ENCODE measurements at places on chromosomes 2 and 18.
A peak's percentile ranks its signal among the peaks of the same experiment; 100 is the strongest.

DNA sequence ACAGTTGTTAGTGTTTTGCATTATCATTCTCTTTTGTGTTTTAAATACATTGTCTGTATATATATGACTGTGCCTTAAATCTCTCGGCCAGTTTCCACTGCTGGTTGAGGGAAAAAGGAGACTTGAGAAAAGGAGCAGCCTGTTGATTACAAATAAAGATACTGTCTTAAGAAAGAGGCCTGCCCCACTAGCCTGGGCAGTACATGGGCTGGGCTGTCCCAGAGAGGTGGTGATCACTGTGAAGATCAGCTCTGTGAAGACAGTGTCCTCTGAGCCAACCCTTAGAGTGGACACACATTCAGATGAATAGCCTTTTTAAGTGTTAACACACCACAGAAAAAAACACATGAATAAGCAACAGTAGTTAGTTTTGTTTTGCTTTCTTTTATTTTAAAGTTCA is 10.0 kb upstream of the OTX1 start:
- no peak for DNase-seq

GRCh38 chr2:75527676-75528075 is 33.1 kb downstream of the EVA1A start:
- DNase-seq, result no peak

- peak; percentile 61 for DNase-seq
These were observed 69.2 kb downstream of the EHBP1 start for GRCh38 chr2:62774555-62775366.

DNA sequence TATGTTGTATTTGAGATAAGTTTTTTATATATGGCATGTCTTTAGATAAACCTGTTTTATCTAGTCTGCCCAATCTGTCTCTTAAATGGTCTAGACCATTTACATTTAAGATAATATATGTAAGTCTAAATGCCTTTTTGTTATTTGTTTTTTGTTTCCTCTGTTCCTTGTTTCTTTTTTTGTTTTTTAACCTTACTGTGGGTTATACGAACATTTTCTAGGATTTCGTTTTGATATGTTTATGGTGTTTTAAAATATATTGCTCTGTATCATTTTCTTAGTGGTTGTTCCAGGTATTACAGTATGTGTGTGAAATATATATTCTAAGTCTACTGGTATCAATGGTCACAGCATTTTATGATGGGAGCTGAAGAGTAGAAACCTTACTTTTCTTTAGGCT is 13.3 kb downstream of the BCL2L11 start:
- DNase-seq, result no peak

GRCh38 chr2:188937228-188938220 is 36.6 kb upstream of the COL3A1 start:
- DNase-seq, result peak; percentile 47

DNA sequence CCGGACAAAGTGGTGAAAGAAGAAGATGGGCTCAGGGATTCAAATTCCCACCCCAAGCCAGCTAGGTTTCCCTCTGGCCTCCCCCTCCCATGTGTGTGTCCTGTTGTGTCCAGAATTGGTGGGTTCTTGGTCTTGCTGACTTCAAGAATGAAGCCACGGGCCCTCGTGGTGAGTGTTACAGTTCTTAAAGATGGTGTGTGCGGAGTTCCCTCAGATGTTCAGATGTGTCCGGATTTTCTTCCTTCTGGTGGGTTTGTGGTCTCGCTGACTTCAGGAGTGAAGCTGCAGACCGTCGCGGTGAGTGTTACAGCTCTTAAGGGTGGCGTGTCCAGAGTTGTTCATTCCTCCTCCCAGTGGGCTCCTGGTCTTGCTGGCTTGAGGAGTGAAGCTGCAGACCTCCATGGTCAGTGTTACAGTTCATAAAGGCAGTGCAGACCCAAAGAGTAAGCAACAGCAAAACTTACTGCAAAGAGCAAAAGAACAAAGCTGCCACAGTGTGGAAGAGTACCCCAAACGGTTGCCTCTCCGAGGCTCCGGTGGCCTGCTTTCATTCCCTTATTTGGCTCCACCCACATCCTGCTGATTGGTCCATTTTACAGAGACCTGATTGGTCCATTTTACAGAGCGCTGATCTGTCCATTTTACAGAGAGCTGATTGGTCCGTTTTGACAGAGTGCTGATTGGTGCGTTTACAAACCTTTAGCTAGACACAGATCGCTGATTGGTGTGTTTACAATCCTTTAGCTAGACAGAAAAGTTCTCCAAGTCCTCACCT is 37.7 kb upstream of the KLF11 start:
- DNase-seq, result no peak

DNA sequence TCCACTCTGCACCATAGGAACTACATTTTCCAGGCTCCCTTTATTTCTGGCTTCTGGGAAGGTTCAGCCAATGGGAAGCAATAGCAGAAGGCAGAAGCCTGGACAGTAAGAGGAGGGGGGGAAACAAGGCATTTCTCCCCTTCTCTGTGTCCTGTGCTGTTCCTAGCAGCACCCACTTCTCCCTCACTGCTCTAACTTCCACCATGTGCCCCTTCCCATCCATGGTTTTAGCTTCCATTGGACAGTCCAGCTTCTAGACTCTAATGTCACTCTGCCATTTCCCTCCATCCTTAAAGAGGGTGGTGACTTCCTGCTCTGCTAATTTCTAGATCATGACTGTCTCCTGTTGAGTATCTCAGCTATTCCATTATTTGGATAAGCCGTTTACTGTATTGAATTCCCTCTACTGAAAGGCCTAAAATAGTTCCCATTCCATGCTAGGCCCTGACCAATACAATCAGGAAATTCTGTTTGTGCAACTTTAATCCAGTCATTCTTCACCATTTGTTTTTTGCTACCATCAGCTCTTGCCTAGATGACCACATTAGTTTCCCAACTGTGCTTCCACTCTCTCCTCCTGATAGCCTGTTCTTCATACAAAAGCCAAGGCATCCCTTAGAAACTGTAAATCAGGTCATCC is 20.8 kb upstream of the LYPD1 start:
- DNase-seq, result peak; percentile 49

DNA sequence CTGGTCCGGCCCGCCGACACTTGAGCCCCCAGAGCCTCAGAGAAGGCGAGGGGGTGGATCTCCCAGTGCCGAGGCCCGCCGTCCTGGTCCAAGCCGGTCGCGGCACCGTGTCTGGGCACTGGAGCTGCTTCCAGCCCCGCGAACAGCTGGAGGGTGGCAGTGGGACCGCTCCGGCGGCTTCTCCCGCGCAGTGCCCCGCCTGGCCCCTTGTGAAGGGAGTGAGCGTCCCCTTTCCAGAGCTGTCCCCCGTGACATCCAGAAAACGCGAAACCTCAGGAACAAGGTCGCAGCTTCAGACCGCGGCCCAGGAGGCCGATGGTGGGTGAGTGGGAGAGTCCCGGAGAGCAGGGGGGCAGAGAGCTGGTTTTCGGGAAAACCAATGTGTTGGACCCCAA is 579 bp upstream of the EMX1 start:
- no peak for DNase-seq

DNA sequence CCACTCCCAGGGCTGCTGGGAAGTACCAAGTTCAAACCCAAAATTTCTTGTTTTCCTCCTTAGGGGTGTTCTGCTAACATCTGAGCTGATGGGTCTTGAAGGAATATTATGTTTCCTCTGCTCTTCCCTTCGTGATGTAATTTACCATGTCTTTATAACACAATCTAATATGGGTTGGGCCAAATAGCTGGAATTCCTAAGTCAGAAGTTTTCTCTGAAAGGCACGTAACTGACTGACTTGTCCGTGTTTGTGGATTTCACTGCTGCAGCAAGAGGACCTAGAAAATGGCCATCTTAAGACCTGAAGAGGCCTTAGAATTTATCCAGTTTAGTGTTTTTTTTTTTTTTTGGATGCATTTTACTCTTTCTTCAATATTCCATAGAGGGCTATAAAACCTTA is 256.7 kb downstream of the DCDC2C start:
- DNase-seq, result no peak

- DNase-seq, result no peak
These were observed 14.1 kb downstream of the DSC1 start for GRCh38 chr18:31148600-31148999.

DNA sequence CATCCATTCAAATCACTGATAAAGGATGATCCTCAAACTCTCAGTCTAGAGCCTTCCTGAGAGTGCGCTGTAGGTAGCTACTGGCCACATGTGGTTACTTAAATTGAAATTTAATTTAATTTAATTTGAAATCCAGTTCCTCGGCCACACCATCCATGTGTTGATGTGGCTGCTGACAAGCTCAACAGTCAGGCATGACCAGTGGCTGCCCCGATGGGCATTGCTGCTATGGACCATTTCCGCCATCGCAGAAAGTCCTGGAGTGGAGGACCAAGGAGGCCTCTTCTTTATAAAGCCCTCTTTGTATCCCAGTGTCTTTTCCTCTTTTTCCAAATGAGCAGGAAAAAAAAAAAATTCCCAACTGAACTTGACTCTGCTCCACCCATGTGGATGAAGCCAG is 100.6 kb downstream of the HDAC4 start:
- no peak for DNase-seq

DNA sequence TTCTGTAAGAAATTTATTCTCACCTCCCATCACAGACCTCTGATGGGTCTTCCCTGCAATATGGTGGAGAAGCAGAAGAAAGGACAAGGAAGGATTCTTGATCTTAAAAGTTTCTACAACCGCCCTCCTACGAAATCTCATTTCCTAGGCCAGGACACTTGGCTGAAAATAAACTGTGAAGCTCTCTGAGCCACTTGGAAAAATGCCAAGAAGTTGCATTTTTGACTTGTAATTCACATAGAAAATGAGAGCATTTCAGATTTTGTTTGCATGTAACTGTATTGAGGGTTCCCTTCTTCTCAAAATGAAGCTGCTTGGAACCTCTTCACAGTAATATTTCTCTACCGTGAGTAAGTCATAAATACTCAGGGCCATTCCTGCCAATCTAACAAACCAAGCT is 458.3 kb upstream of the SLC14A2 start:
- no peak for DNase-seq

DNA sequence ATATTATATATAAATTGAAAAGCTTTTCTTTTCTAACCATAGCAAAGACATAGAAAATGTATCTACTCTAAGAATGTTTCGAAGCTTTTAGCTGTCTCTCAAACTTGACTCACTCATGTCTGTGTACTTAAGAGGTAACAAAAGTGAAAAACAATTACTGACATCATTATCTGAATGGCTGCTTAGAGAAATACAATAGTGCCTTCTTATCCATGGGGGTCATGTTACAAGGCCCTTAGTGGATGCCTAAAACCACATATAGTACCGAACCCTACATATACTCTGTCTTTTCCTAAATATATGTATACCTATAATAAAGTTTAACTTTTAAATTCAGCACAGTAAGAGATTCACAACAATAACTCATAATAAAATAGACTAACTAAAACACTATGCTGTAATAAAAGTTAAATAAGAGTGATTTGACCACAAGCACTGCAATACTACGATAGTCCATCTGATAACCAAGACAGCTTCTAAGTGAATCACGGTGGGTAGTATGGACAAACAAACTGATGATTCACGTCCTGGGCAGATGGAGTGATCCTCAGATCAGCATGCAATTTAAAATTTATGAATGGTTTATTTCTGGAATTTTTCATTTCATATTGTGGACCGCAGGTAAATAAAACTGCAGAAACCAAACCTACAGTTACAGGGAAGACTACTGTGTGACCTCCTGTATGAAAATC is 246.2 kb downstream of the XIRP2 start:
- peak; percentile 86 for DNase-seq
